ENCODE measurements at places on chromosomes 6 and 20. TPM values are rescaled to one million over a fixed set of nuclear protein-coding genes. Genes with fewer than 3 reads are reported as not detected.

DNA sequence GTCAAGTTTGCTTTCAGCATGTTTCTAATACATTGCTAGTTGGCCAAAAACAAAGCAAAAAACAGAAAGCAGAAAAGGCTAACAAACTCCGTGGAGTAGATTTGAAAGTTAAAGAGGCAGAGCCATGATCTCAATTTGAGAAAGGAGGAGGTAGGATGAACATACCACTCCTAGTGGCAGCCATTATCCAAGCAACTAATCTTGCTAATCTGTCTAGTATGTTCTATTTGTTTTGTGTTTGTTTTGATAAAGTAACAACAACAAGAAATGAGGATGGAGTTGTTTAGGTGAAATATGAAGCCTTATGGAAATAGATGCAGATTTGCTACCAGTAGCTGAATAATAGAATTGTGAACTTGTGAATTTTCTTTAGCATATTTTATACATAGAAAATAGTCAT lies 295.5 kb upstream of the PRDM1 start:
- H3K27me3 ChIP-seq = peaks cover 7% of the 10 kb centered on the region
- no peaks in the 10 kb centered on the region for H3K36me3 ChIP-seq
- DNase-seq = no peak
- peaks cover 8% of the 10 kb centered on the region for H3K4me1 ChIP-seq

DNA sequence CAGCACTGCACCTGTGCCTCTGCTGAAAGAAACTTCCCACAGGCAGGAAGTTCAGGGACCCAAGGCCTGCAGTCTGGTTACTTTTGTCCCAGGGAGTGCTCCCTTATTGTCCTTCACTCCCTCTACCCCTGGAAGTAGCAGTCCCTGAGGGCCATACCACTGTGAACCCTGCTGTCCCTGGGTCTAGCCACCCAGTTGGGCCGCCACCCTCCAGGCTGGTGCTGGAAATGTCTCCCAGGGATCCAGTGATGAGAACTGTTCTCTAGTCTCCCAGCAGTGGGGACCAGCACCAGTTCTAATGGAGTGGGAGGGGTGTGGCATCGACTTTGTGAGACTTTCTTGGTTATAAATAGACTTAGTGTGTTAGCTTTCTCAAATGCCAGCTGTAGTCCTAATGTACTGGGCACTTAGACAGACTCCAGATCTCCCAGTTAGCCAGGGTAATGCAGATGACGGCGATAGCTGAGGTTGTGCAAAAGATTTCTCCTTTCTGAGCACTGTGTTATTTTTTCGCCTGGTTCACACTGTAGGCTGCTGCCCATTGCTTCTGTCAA lies 462.5 kb downstream of the CDH26 start:
- H3K4me1 ChIP-seq = no peaks in the 10 kb centered on the region
- no peak overlapping the region for H3K27ac ChIP-seq
- DNase-seq = no peak
- no peak overlapping the region for H3K4me3 ChIP-seq
- peaks cover 12% of the 10 kb centered on the region for H3K27me3 ChIP-seq

- H3K4me3 ChIP-seq = no peak overlapping the region
- no peaks in the 10 kb centered on the region for H3K4me1 ChIP-seq
- H3K27ac ChIP-seq = no peak overlapping the region
Observed at GRCh38 chr20:24131684-24132083, 143.1 kb upstream of the GGTLC1 start.

- no peak for DNase-seq
- peak overlapping the region; percentile 17 for H3K4me3 ChIP-seq
- no peaks in the 10 kb centered on the region for H3K27me3 ChIP-seq
- peaks cover 5% of the 10 kb centered on the region for H3K36me3 ChIP-seq
- peaks cover 42% of the 10 kb centered on the region for H3K4me1 ChIP-seq
Observed at GRCh38 chr20:41031243-41031619, 2.6 kb downstream of the TOP1 start.

TCF21 gene
- total RNA-seq = not detected
